ENCODE measurements at places on chromosomes 2 and 18. TPM values are rescaled to one million over a fixed set of nuclear protein-coding genes. Genes with fewer than 3 reads are reported as not detected.

DNA sequence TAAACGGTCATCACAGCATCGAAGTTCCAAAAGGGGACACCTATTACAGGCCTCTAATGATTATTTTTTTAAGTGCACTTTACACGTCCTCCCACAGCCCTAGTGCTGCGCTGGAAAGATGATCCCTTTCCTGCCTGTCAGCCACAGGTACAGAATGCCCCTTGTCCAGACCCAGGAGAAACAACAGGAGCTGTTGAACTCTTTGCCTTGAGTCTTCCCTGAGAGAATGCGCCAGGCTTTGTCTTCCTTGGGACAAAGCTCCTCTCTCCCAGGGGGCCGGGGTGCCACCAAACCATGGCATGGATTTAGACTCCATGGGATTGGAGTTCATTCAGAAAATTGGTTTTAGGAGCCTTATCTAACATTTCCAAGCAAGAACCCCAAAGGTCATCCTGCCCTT, 319.0 kb upstream of the SOX11 start:
- H3K36me3 ChIP-seq, result no peaks in the 10 kb centered on the region
- no peak overlapping the region for H3K4me3 ChIP-seq
- DNase-seq, result no peak

DNA sequence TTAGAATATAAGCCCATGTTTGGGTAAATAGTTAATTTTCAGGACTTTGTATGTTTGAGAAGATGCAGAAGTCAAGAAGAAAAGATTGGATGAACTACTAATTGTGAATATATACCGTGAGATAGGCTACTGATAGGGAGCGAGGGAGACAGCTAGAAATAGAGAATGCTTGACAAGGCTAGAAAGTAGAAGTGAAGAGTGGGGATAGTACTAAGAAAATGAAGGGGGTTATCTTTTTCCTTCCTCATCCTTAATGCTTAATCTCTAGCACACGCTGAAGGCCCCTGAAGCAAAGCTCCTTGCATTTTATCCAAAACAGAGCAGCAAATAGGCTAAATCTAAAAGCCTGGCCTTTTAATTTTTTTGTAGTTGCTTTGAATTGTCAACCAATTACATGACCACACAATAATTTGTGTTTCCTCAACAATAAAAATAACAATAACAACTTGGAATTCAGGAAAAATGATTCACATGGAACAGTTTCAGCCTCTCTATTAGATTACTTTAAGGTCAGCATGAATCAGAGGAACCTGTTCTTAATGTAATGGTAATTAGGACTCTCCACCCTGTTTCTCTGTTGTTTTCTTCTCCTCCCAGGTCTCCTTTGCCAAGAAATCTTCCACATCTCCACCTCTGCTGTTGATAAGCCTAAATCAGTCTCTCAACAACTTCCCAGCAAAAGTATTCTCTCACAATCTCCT, 1071.3 kb upstream of the ZEB2 start:
- H3K27ac ChIP-seq, result no peak overlapping the region
- H3K36me3 ChIP-seq, result no peaks in the 10 kb centered on the region
- DNase-seq, result no peak
- no peaks in the 10 kb centered on the region for H3K27me3 ChIP-seq

GRCh38 chr2:159715451-159715850, 3.1 kb downstream of the MARCHF7 start:
- H3K27ac ChIP-seq, result no peak overlapping the region
- peaks cover 6% of the 10 kb centered on the region for H3K4me1 ChIP-seq
- no peaks in the 10 kb centered on the region for H3K36me3 ChIP-seq
- DNase-seq, result no peak

Gene ECEL1
- not detected for total RNA-seq

- no peaks in the 10 kb centered on the region for H3K36me3 ChIP-seq
- H3K4me1 ChIP-seq, result no peaks in the 10 kb centered on the region
- H3K27me3 ChIP-seq, result no peaks in the 10 kb centered on the region
Measured at GRCh38 chr2:89825034-89825433, 1133.6 kb downstream of the RPIA start.

Gene EVX2
- total RNA-seq, result not detected

GRCh38 chr18:70423988-70424387, 135.1 kb downstream of the SOCS6 start:
- no peak for DNase-seq
- H3K36me3 ChIP-seq, result no peaks in the 10 kb centered on the region
- H3K4me1 ChIP-seq, result no peaks in the 10 kb centered on the region
- no peak overlapping the region for H3K27ac ChIP-seq
- H3K4me3 ChIP-seq, result no peak overlapping the region

All from uterus (tissue), 4 donors.